ENCODE measurements at places on chromosomes 16 and 17.
A peak's percentile ranks its signal among the peaks of the same experiment; 100 is the strongest.

DNA sequence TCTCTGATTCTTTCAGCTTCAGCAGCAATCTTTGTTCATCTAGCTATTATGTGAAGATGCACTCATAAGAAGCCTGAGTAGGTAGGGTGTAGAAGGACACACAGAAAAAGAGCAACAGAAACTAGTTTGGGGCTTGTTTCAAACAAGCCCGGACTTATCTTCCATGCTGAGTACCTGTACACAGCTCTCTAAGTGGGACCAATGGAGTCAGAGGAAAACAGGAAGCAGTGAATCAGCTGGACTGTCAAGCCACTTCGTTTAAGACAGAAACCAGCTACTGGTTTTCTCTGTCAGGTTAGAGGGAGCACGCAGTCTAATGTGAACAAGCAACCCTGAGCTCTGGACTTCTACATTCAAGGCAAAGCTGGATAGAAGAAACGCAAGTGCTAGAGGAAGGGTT, 16.0 kb downstream of the MAP2K6 start:
- DNase-seq: no peak

GRCh38 chr17:66287911-66288310, 14.5 kb upstream of the PRKCA start:
- DNase-seq: no peak

DNA sequence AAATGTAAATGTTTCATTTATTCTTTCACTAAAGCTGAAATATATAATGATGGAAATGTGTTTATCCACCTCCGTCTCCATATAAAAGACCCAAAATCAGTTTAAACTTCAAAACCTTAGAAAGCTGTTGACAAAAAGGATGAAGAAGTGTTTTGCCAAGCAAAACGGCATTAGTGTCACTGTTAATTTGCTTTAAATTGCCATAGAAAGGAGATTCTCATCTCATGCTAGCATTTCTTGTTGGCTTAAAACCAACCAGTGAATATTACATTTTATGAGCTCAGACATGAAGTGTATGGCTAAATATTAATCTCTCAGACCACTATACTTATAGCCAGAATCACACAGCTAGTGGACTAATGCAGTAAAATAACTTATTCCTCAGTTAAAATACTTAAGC, 398.8 kb downstream of the KIF2B start:
- no peak for DNase-seq

DNA sequence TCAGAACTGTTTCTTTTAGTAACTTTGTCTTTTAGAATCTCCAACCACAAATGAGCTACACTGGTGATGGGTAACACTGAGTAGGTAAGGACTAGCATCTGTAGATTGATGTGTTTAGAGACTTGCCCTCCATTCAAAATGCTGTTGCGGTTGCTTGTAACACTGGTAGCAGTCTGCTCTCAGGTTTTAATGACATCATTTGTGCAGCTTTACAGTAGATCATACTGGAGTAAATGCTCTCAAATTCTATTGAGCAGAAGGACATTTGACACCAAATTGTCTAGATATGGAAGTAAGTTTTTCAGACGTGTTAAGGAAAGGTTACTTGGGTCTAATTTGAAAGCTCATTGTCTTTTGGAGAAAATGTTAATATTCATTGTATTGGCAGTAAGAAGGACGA, 98.8 kb downstream of the NLK start:
- no peak for DNase-seq

GRCh38 chr16:83068686-83069085, 441.9 kb downstream of the CDH13 start:
- DNase-seq: peak; percentile 52

- DNase-seq: no peak
Observed at GRCh38 chr17:69706127-69706526, 291.6 kb downstream of the MAP2K6 start.

DNA sequence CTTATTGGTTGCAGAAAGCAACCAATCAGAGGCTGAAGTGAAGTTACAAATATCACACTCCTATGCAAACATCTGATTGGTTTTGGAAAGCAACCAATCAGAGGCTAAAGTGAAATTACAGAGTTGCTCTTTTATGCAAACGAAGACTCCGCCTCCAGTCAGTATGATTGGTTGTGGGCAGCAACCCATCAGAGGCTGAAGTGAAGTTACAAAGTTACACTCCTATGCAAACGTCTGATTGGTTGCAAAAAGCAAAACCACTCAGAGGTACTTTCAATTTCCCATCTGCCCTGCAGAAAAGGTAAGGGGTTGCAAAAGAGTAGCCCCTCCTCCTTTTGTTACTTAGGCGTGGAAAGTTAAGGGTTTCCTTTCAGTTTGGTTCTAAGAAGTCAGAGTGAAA, 697.3 kb downstream of the MAF start:
- DNase-seq: no peak

- no peak for DNase-seq
Observed at GRCh38 chr17:38617074-38617860, 11.5 kb upstream of the SRCIN1 start.

DNA sequence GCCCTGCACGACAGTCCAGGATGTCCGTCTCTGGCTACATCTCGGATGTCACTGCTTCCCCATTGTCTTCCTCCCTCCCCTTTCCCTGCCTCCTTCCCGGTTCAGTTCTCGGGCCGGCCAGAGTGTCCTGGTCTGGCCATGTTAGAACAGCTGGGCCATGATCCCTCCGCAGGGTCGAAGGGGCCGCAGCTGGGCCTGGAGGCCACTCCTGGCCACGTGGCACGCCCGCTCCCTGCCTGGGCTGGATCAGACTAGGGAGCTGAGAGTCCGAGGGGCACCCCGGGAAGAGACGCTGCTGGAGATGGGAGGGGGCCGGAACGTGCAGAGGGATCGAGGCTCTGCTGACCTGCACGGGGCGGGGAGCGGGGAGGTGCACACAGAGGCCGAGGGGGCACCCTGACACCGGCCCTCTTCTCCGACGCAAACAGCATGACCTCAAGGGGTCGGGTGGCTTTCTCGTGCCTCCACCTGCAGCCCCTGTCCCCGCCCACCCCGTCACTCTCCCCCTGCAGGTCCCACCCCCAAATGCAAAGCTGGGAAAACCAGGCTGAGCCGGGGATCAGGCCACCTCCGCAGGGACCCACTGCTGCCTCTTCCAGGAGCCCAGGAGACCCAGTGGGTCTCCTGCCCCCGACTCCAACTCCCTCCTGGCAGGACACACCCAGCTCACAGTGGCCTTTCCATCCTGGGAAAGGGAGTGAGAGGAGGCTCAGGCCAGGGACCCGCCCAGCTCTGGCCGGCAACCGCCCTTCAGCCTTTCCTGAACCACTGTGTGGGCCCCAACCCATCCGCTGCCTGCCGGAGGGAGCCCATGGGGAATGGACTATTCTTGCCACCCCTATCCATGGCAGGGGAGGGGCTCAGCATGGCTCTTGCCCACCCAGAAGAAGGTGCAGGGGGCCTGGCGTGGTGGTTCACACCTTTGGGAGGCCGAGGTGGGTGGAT, 38.5 kb downstream of the CTU2 start:
- DNase-seq: no peak
